ENCODE measurements at places on chromosomes 6 and 20.
A peak's percentile ranks its signal among the peaks of the same experiment; 100 is the strongest.

DNA sequence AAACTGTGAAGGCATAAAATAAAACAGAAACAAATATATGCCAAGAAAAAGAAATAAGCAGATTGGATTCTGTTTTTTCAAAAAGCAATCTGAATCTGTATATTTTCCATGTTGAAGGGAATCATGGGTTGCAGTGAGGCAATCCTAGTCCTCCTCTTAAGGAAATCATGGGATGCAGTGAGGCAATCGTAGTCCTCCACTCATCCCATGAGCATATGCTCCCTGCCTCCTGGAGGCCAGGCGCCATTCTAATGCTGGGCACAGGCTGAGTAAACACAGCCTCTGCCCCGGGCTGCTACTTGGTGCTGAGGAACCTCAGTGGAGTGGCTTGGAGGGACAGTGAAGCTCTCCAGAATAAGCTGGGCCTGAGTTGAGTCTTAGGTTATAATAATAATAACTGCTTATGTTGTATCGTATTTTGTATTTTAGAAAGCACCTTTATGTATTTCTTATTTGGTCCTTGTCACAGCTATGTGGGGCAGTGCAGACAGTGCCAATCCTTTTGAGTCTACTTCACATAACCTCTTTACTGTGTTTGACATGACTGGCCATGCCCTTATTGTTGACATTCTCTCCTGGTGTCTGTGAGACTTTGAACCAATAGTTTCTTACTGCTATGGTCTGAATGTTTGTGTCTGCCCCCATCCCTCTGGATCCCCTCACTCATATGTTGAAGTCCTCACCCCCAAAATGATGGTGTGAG, 56.6 kb upstream of the CITED2 start:
- DNase-seq, result no peak

- no peak for DNase-seq
These were observed 61.7 kb upstream of the MPC1 start for GRCh38 chr6:166444446-166444845.

GRCh38 chr6:35014786-35015185, 125.7 kb downstream of the ANKS1A start:
- DNase-seq, result no peak

- DNase-seq, result no peak
These were observed 15.7 kb downstream of the GSTA3 start for GRCh38 chr6:52893803-52894202.

- DNase-seq, result no peak
These were observed 180.6 kb upstream of the KHDRBS2 start for GRCh38 chr6:62466607-62467006.

GRCh38 chr6:167122827-167123657, at the start of gene CCR6:
TSS of gene CCR6 (plus strand) at chr6:167123096. CDS start at chr6:167136135, 13,039 bp downstream.
- no peak for DNase-seq

GRCh38 chr6:146546443-146547043, 2.9 kb downstream of the RAB32 start:
- DNase-seq, result no peak

GRCh38 chr6:107122748-107123147, 7.4 kb upstream of the BEND3 start:
- no peak for DNase-seq

- no peak for DNase-seq
These were observed 1158.7 kb upstream of the EYS start for GRCh38 chr6:66865771-66866170.

DNA sequence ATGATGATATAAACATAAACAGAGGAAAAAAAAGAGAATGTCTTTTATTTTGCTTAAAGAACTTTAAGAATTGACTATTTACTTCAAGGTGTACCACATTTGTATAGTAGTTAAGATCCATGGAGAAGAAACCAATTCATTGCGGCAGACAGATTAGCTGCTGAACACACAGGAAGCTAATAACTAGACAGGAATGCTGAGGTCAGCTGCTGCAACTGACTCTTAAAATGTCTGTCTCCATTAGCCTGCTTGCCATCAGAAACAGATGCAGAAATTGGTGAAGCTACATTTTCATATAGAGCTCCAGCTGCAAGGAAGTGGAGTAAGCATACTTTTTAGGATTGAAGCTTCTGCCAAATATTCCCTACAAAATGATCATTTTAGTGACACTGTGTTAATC, 939.5 kb downstream of the EPHA7 start:
- DNase-seq, result no peak

- DNase-seq, result no peak
These were observed 358.1 kb downstream of the RNGTT start for GRCh38 chr6:88605271-88605670.

- DNase-seq, result peak; percentile 15
These were observed 19.0 kb downstream of the PACSIN1 start for GRCh38 chr6:34484899-34485298.

- DNase-seq, result no peak
These were observed 11.0 kb downstream of the CD24 start for GRCh38 chr6:106963544-106963943.

DNA sequence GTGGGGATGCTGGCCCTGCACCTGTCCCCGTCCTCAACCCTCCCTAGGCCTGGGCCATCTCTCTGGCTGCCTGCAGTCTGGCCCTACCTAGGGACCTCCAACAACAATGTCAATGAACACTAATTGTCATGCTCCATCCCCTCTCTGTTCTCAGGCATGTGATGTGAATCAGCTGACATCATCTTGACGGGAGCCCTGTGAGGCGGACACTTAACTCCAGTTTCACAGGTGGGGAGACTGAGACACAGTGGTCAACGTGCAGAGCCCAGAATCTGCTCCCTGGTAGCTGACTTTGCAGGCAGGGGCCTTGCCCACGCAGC, 762 bp upstream of the TCEA2 start:
- DNase-seq, result no peak

DNA sequence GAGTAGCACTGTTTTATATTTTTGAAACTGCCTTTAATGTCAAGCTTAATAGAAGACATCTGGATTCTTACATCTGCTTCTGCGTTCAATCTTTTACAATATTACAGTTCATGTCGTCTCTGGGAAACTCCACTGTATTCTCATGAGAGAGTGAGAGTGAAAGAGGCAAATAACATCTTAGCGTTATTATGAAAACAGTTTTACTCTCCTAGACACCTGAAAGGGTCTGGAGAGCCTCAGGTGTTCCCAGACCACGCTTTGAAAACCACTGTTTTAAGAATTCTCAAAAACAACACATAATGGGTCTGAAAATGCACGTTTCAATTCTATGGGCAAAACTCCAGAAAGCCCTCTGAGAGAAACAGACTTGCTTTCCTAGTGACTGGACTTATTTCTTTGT, 63.3 kb downstream of the ARHGAP18 start:
- DNase-seq, result no peak

DNA sequence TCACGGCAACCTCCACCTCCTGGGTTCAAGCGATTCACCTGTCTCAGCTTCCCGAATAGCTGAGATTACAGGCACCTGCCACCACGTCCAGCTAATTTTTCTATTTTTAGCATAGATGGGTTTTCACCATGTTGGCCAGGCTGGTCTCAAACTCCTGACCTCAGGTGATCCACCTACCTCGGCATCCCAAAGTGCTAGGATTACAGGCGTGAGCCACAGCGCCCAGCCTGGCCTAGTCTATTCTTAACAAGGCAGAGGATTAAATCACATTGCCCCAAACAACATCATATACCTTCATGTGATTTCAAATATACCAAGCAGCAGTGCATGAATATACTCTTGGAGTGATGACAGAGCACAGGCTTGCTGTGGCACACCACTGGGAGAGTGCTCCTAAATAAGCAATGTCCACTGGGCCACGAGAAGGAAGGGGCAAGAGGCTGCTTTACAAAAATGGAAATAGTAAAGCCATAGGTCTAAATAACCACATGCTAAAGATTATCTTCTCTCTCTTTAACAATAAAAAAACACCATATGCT, 76.6 kb upstream of the TULP1 start:
- DNase-seq, result no peak

- DNase-seq, result no peak
These were observed 1.4 kb downstream of the TFAP2D start for GRCh38 chr6:50714487-50715379.

GRCh38 chr6:15713325-15713724, 50.5 kb upstream of the DTNBP1 start:
- no peak for DNase-seq

DNA sequence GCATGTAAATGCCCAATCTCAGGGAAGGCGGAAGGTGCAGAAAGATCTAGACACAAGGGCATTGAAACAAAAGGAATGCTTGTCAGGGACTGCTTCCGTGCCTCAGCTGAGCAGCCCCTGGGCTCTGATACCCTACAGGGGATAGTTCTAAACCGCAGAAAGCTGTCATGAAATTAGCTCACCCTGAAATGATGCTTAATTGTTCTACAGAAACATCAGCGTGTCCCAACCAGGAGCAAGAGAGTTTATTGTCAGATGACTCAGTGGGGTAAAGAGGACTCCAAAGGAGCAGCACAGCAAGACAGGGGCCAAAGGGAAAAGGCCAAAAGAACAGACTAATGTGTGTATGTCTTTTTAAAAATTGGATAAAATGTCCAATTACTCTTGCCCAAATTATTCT, 258.4 kb upstream of the JARID2 start:
- DNase-seq, result no peak

DNA sequence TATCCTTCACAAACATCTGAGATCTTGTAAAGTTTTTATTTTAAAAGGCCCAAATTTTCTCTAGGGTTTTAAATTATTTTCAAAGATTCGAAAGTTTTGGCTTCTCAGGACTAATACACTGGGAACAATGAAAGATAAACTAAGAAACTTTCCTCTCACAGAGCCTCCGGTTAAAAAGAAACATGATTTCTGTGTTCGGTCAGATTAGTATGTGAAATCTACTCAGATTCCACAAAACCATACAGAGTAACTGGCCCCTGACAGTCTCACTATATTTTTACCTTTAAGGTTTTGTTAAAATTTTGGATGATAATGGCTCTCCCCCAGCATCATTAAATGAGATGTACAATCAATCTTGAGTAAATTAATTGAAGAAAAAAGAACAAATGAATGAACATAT, 471.0 kb downstream of the COL12A1 start:
- DNase-seq, result no peak

- no peak for DNase-seq
These were observed 206.8 kb downstream of the EYA4 start for GRCh38 chr6:133447924-133448323.

DNA sequence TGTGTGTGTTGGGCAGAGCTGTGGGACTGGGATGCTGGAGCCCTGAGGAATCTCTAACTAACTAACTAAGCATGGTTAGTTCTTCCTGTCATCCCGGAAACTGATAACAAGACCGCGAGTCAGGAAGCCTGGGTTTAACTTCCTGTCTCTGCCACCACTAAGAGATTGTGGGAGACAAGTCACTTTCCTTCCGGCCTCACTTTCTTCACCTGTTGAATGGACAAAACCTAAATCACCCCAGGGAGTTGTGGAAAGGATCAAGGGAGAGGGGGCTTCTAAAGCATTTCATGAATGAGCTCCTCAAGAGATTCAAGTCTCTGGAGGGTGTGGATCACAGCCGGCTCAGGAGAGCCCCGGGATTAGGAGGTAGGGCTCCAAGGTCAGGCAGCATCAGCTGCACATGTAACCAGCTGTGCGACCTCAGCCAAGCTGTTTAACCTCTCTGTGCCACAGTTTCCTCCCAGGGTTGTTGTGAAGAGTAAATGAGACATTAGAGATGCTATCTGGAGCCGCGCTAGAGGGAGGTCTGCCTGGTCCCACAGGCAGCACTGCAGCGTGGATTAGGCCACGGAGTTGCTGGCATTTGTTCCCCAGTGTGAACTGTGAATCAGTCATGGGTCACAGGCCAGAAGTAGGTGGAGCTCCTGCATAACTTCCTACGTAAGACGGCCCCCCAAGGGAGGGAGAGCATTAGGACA, 105.1 kb downstream of the TOX2 start:
- DNase-seq, result no peak

DNA sequence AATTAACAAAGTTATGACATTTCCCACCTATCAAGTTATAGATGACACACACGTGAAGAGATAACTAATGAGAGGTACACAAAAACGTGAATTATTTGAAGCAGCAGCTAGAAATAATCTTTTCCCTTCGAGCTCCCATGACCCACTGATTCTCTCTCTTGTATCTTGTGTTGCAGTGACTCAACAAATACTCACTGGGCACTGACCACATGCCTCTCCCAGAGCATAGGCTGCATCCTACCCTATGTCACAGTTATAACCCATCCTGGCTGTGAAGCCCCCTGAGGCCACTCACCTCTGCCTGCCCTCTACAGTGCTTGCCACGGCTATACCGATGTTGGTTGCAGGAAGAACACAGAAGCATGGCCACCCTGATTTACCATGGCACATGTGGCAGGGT, 91.8 kb downstream of the INSM1 start:
- no peak for DNase-seq

GRCh38 chr6:82914511-82914910, 151.1 kb downstream of the UBE3D start:
- DNase-seq, result no peak

DNA sequence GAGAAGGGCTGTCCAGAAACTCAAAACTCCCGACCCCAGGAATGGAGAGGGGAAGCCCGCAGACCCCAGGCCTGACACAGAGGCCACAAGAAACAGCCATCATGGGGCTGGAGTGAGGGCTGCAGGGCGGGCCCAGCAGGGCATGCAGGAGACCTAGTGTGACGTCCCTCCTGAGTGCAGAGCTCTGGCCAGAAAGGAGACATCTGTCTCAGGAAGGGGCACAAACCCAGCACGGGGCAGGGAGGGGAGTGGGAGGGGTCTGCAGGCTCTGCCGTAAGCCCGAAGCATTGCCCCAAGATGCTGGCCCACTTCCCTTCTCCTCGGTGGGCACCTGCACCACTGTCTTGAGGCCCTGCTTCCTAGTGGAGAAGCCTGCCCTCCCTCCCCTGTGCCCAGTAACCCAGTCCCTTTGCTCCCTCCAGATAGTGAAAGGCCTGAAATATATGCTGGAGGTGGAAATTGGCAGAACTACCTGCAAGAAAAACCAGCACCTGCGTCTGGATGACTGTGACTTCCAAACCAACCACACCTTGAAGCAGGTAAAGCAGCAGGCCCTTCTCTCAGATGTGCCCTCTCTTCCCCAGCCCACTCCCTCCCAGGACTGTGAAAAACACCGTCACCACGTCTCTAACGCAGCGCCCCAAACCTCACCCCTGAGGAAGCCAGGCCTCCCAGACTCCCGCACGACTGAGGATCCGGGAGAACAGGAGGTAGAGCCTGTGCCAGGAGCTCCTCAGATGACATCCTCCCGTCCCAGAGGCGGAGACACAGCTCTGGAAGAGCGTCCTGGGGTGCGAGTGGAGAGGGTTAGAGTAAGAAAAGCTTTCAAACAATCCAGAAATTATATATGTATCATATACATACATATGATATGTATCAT, 9.7 kb downstream of the CST7 start:
- no peak for DNase-seq

GRCh38 chr6:107550241-107550840, 60.4 kb downstream of the SOBP start:
- DNase-seq, result no peak

DNA sequence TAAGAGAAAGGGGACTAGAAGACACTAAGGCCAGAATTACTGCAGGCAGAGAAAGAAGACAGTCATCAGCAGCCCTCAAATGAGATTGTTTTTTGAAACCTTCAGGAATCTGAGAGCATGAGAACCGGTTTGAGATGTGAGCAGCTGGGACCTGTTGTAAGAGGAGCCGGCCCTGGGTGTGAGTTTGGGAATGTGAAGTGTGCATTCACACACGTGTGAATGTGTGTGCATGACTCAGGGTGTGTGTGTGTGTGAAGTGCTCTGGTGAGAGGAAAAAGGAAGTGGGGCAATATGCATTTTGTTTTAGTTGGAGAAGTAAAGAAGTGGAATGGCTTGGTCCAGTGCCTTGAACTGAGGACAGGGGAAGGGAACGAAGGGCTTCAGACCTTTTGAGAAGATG, 4.3 kb downstream of the SCUBE3 start:
- DNase-seq, result no peak

- DNase-seq, result no peak
These were observed 37.1 kb upstream of the TFAP2A start for GRCh38 chr6:10451828-10452509.

Data from stimulated activated CD8-positive, alpha-beta memory T cell treated with anti-CD3 and anti-CD28 coated beads, Interleukin-15, amount 100 ng/mL, for 24 hours (primary cell).